Activated CD4-positive, alpha-beta T cell treated with anti-CD3 and anti-CD28 coated beads, Interleukin-2, amount 50 U/mL, for 1 hour (primary cell): ENCODE measurements at places on chromosomes 5 and 9.

- DNase-seq: no peak
Measured at GRCh38 chr5:165495829-165496380, 1990.5 kb downstream of the MAT2B start.

DNA sequence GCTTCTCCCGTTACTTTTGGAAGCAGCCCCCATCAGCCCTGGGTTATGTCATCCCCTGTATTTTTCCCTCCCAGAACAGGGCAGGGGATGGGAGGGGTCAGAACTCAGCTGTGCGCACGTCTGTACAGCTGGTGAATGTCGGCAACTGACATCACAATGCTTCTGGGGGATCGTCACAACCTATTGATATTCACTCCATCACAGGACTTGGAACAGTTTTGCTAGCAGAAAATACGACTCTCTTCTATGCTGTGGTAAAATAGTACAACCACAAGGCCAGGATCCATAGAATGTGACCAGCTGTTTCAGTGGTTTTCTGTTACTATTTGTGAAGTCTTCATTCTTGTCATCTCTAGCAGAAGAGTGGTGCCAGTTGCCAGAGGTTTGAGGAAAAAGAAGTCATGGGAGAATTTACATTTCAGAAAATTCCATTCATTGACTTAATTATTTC lies 77.1 kb upstream of the KLF4 start:
- DNase-seq: no peak

- DNase-seq: no peak
Measured at GRCh38 chr5:15168358-15168757, 296.8 kb upstream of the ANKH start.

- DNase-seq: no peak
Measured at GRCh38 chr9:33011831-33012230, 10.4 kb upstream of the APTX start.

DNA sequence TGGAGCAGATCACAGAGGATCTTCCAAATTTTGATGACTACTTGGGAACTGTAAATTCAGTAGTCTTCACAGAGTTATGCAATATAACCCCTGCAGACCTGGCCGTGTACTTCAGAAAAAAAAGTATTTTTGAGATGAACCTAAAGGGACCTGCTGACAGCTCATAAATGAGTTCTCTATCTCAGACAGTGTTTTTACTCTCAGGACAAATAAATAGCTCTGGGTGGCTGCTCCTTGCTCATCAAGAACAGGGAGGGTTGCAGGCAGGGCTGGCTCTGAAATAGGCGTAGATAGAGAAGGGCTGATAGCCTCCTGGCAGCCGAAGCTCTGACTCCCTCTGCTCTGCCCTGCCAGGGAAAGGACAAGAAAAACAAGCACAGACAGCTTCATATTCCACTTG lies 64.8 kb downstream of the PLAC8L1 start:
- no peak for DNase-seq

GRCh38 chr9:36207546-36208012 lies 16.9 kb downstream of the CLTA start:
- no peak for DNase-seq

GRCh38 chr9:36997414-36997813 lies 36.7 kb downstream of the PAX5 start:
- DNase-seq: no peak

GRCh38 chr5:13540168-13540750 lies 404.2 kb downstream of the DNAH5 start:
- no peak for DNase-seq

DNA sequence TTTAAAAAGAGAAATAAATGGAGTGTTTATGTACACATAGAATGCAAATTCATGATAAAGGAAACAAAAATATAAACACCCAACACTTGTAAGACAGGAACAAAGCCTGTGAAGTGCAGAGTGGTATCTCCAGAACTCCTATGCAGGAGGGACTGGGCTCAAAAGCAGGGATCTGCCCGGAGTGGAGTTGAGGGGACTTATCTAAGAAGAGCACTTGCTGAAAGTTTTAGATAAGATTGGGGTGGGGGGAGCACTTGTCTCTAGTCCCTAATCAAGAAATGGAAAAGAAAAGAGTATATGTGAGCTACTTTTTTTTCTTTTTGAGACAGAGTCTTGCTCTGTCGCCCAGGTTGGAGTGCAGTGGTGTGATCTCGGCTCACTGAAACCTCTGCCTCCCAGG lies 840.4 kb downstream of the MAT2B start:
- no peak for DNase-seq

GRCh38 chr9:74293479-74293878 lies 203.7 kb upstream of the RORB start:
- DNase-seq: no peak

GRCh38 chr5:145495741-145496140 lies 339.4 kb downstream of the PRELID2 start:
- no peak for DNase-seq

GRCh38 chr9:26331223-26331622 lies 561.4 kb downstream of the CAAP1 start:
- DNase-seq: no peak

DNA sequence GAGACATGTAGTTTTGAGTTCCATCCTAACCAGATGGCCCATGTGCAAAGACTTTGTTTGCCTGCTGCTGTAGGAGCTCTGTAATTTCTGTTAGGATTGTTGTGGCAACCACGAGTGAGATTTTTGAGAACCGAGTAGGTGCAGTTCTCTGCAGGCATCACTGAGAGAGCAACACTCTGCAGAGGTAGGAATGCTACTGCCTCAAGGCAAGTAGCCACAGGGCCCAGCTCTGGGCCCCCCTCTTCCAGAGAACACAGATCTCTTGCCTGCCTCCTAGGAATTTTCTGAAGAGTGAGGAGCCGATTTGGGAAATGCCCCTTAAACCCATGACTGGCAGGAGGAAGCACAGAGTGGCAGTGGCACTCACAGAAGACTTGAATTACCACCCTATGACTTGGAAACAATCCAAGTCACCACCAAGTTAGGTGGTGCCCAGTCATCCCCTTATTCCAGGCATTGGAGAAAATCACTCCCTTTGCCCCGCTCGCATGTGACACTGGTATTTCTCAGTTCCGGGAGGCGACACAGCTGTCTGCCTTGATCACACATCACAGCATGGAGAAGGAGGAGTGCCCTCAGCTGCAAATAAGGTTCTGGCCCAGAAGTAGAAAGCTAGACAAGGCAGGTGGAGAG lies 52.5 kb upstream of the SLC2A8 start:
- no peak for DNase-seq
